ENCODE measurements at places on chromosomes 4 and X. TPM values are rescaled to one million over a fixed set of nuclear protein-coding genes. Genes with fewer than 3 reads are reported as not detected.

Gene SYTL4
- 5.5 TPM for total RNA-seq

Gene NSUN7
- total RNA-seq = 4.2 TPM

Gene FGFR3
- 192 TPM for total RNA-seq

Gene ATRX
- total RNA-seq = 96.5 TPM

Gene GLRA2
- not detected for total RNA-seq

Gene H2AZ1
- 410 TPM for total RNA-seq

Gene IL1RAPL1
- total RNA-seq = not detected

Gene CT45A1
- not detected for total RNA-seq

All from esophagus squamous epithelium (tissue), 5 donors.